Stimulated activated CD4-positive, alpha-beta T cell treated with anti-CD3 and anti-CD28 coated beads, Interleukin-4, amount 100 ng/mL, for 4 hours (primary cell): ENCODE measurements at places on chromosomes 3 and 15.

DNA sequence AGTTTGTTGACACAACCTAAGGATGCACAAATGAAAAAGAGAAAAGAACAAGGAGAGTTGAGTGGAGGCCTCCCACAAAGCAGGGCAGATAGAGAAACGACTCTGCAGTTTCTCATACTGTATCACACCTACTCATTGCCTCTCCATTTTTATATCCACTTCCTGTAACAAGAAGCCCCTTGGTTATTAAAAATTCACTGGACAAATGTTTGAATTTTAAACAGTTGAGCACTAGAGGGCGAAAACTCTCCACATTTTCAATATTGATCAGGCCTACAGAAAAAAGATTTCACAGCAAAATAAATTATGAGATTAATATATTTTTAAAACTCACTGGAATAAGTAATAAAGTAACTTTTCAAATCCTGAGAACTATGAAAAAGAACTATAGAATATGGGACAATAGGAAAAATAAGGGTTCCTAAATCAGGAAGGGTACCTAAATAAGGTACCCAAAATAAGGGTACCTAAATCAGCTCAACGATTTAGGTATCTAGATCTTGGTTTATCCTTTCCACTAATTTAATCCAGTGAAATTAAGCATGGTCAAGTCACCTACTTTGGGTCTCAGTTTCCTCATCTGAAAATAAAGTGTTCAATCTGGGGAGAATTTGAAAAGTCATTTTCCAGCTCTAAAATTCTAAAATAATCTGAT is 47.0 kb upstream of the PPIB start:
- DNase-seq = no peak

- no peak for DNase-seq
Measured at GRCh38 chr3:109125902-109126301, 8.0 kb upstream of the MORC1 start.

GRCh38 chr3:157180262-157180661 is 20.3 kb upstream of the CCNL1 start:
- DNase-seq = no peak

- no peak for DNase-seq
Measured at GRCh38 chr3:61707492-61707891, 146.1 kb downstream of the PTPRG start.
